Urinary bladder (tissue), 4 donors: ENCODE measurements at places on chromosomes 13 and 19. TPM values are rescaled to one million over a fixed set of nuclear protein-coding genes. Genes with fewer than 3 reads are reported as not detected.

ITGBL1 gene
- 8.5 TPM for total RNA-seq

UBE2L5 gene
- total RNA-seq = 0.21 TPM

DNA sequence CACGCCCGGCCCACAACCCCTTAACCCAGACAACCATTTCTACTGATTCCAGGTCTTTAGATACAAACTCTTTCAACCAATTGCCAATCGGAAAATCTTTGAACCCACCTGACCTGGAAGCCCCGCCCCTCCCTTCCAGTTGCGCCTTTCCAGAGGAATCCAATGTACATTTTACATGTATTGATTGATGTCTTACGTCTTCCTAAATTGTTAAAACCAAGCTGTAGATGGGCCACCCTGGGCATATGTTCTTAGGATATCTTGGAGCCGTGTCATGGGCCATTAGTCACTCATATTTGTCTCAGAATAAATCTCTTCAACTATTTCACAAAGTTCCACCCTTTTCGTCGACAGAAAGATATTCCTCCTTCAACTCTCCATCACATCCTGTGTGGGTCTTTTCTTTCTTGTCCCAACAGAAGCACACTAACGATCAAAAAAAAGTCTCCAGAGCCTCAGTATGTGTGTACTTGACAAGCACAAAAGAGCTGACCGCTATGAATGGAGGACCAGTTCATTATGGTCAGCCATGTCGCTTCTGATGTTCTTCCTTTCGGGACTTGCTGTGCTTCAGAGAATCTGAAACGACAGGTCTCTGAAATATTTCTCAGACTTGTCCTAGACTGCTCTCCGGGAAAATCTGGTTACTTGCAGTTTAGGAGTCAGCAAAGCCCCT is 601 bp upstream of the ZNF749 start:
- no peak for DNase-seq

- no peak for DNase-seq
Observed at GRCh38 chr13:44135566-44135965, 238.1 kb upstream of the SERP2 start.

DNA sequence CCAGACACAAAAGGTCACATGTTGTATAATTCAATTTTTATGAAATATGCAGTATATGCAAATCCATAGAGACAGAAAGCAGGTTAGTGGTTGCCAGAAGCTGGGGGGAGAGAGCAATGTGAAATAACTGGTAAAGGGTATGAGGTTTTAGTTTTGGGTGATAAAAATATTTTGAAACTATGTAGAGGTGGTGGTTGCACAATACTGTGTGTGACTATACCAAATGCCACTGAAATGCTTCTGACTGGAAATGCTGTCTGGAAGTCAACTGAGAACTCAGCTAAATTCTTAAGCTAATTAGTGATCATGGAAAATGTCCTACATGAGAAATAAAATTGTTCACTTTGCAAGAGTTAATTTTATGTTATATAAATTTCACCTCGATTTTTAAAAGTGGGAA is 65.3 kb upstream of the RXFP2 start:
- no peak for DNase-seq

DNA sequence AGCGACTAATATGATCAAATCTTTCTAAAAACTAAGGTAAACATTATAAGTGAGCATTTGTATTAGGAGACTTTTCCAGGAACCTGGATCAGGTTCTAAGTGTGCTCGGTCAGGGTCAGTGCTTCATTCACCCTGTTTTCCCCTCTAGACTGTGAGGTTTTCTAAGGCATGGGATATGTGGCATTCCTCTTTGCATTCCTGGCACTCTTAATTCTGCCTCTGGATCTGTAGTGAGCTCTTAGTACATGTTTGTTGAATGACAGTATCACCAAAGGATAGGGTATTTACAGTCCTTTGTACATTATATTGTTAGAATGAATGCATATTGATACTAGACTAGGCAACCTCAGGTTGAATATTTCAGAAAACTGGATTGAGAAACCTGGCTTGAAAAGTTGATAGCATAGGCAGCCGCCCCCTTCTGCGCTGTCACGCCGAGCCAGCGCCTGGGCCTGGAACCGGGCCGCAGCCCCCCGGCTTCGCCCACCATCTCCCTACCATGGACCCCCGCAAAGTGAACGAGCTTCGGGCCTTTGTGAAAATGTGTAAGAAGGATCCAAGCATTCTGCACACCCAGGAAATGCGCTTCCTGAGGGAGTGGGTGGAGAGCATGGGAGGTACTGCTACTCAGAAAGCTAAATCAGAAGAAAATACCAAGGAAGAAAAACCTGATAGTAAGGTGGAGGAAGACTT is 156.5 kb downstream of the KCNRG start:
- DNase-seq = no peak
